ENCODE measurements at places on chromosomes 12 and 14. TPM values are rescaled to one million over a fixed set of nuclear protein-coding genes. Genes with fewer than 3 reads are reported as not detected.

GRCh38 chr12:117792471-117792870 is 176.3 kb downstream of the KSR2 start:
- DNase-seq: no peak

DNA sequence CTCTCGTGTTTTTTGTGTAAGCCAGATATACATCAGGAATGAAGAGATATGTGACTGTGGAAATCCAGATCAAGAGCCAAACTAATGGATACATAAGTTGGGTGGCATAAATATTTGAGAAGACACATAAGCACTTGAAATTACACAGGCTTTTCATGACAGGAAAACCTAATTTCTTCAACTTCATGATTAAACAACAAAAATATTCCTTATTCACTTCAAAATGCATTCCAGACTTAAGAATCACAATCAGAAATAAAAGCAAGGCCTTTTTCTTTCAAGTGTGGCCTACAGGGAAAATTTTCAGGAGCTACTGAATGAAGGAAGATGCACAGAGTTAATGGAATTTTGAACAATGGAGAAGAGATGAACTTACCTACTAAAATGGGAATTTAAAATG is 515.6 kb downstream of the FOXG1 start:
- no peak for DNase-seq

- DNase-seq: no peak
Observed at GRCh38 chr12:79121486-79121885, 256.9 kb downstream of the SYT1 start.

The PARPBP gene
- 0.66 TPM for total RNA-seq

DNA sequence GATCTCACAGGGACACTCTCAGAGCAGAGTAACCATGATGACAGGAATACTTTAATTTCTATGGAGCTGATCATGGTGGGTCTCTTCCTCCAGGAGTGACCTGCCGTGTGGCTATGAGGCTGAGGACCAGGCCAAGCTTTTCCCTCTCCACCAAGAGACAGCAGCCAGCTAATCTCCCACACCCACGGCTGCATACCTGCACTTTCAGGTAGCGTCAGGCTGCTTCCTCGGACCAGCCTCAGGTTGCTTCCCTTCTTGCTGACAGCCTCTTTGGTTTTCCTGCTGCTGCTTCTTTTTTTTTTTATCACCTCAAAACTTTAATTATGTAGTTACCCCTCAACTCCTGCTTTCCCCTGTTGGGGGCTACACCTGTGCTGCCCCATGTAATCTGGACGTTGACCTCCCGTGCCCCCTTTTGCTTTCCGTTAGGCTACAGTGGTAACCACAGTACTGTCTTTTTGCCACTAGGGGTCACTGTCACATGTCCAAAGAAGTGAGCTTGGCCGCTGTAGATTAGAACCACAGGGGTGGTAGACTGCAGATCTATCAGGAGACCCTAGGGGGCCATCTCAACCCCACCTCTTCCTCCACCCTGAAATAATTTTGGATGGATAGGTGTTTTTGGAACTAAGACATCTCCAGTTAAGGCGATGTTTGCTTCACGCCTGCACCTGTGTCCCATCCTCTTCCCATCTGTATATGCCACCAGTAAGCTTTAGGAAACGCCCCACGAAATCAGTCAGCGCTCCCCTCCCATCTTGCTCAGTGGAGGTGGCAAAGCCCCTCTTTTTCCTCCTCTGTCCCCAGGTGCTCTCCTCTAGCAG is 7.8 kb upstream of the PIP4K2C start:
- DNase-seq: peak; percentile 72

DNA sequence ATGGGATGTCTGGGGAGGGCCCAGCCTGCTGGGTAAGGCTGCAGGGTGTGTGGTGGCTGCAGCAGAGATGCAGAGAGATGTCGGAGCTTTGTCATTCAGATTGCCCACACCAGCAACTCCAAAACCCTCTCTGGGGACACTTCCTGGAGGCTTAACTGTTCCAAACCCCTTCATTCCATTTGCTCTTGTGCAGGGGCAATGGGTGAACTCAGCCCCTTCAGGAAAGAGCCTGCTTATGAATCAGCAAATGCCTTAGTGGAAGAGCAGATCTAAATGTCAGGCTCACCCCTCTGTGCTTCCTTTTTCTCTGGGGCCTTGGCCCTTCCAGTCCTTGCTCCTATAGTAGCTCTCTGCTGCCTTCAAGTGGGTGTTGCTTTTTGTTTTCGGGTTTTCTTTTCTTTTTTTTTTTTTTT is 36.7 kb upstream of the GPATCH2L start:
- DNase-seq: no peak

GRCh38 chr12:76755829-76756379 is 8.0 kb upstream of the ZDHHC17 start:
- DNase-seq: no peak

DNA sequence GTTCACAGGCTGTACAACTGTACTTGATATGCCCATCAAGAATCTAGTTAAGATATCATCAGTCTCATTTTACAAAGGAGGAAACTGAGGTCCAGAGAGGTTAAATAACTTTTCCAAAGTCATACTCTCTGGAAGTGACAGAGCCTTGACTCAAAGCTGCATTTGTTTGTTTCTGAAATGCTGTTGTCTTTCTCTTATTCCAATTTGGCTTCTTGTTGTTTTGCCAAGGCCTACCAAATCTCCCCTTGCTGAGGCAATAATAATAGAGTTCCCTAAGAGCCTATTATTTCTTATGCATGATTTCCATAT is 79.8 kb upstream of the C12orf71 start:
- no peak for DNase-seq

DNA sequence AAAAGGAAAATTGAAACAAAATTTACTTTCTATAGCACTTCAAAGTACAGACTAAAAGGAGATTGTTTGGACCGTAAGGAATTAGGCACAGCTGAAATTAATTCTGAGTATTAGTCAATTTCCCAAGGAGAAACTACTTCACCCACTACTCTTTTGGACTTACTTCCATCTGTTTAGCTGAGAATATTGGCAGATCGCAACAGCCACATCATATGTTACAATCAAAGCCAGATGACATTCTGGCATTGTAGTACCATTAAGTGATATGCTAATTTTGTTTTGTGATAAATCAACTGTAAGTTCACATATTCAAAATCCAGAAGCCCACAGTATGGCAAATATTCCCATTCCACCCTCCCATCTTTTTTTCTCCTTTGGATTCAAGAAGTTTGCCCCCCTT is 47.1 kb upstream of the ANKS1B start:
- DNase-seq: no peak

The IGF1 gene
- total RNA-seq: 1.6 TPM

DNA sequence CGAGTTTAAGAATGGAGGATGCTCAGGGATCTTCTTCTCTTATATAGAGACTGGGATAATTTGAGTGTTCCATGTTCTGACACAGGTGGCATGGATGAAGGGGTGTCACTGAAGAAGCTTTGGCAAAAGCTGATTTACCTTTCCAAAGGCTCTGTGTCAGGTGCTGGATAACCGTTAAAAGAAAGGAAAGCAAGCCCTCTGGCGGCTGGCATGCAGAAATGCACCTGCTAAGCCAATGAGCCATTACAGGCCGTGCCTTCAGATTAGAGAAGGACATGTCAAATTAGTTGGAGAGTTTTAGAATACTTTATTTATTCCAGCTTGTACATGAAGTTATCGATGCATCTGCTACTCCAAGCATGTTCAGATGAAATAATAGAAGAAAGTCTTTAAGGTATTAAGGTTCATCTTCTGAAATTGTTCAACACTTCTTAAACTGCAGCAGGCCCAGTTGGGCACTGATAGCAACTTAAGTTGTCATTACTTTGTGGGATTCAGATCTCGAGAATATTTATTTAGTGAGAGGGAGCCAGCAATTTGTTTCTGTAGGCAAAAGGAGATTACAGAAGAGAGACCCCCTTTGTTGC is 678.2 kb downstream of the NRXN3 start:
- peak; percentile 46 for DNase-seq

DNA sequence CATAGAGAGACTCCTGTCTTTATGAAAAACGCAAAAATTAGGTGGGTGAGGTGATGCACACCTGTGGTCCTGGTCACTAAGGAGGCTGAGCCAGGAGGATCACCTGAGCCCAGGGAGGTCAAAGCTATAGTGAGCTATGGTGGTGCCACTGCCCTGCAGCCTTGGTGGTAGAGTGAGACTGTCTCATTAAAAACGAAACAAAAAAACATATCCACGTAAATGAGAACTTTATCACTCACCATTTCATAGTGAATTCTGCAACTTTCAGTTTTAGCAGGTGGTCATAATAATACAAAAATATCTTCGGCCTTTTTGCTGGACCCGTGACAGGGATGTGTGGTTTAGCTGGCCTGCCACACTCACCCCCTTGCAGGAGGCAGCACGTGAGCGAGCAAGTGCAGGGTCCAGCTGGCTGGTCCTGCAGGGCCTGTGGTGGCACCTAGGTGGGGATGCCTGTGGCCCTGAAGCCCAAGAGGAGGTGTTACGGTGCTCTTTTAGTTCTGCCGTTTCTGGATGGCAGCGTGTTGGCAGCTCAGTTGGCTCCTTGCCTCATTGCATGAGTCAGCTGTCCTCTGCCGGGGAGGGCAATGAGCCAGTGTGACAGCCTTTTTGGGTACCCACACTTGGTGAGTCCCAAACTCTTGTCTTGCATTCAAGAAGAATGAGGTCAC is 1330.7 kb upstream of the TMEM132C start:
- DNase-seq: peak; percentile 44

DNA sequence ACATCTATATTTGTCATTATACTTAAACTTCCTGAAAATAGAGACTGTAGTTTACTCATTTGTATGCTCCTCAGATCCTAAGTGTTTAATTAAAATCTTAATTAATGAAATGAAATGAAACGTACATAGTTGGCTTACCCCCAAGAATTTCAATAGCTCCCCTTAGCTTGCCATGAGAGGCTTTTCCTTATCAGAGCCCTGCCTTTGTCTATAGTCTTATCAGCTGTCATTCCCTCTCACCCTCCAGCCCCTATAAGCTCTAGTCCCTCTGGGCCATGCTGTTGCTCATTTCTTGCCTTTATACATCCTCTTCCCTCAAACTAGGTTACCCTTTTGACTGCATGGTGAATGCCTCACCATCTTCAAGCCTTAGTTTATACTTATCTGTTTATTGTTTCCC is 1.1 kb upstream of the RTRAF start:
- no peak for DNase-seq

DNA sequence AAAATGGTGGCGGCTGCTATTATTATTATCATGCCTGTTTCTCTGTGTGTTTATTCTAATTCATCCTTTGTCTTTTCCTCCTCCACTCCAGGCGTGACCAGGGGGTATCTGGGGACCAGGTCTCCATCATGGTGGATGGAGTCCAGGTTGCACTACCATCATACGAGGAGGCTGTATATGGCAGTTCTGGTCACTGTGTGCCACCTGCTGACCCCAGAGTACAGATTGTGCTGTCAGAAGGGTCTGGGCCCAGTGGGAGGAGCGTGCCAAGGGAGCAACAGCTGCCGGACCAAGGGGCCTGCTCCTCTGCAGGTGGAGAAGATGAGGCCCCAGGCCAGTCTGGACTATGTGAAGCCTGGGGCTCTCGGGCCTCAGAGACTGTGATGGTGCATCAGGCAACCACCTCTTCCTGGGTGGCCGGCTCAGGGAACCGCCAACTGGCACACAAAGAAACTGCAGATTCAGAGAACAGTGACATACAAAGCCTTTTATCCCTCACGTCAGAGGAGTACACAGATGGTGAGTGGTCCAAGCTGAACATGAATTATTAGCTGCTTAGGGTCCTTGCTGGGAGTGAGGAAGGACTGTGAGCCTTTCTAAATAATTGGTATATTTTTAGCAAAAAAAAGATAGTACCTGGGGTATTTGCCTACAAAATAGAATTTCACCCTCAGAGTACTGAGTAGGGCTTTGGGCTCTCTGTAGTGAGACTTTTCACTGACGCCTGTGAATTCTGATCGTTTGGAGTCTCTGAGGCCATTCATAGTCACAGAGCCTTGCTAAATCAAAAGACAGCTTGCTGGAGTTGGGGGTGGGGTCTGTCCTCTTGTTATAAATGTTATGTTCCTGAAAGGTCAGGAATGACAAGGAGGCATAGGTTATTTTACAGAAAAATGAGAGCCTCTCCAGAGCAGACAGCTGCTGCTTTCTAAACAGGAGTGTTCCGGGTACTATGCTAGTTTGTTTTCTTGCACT is 58.1 kb upstream of the SRSF5 start:
- no peak for DNase-seq

GRCh38 chr14:26598081-26598671 is 343 bp upstream of the NOVA1 start:
- peak; percentile 82 for DNase-seq

- DNase-seq: no peak
Observed at GRCh38 chr14:102941419-102942011, 19.1 kb downstream of the AMN start.

- no peak for DNase-seq
Observed at GRCh38 chr12:103505371-103506236, 9.8 kb upstream of the C12orf42 start.

DNA sequence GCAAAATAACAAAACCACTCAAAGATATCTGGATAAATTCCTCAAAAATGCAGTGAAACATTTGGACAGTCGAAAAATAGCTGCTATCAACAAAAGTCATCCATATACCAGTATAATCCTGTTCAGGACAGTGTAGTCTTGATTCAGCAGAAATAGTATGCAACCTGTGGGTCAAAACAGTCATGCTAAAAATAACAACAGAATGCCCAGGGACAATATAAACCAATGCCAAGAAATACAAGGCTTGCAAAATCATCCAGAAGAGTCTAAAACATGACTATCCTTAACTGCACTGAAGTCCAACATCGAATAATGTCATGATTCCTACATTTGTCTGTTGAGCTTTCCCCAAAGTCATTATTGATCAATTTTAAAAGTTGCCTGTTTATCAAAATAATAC is 425.9 kb downstream of the FSCB start:
- DNase-seq: no peak
